Panc1 (cell line): ENCODE measurements at places on chromosomes 11 and 22. TPM values are rescaled to one million over a fixed set of nuclear protein-coding genes. Genes with fewer than 3 reads are reported as not detected.

DNA sequence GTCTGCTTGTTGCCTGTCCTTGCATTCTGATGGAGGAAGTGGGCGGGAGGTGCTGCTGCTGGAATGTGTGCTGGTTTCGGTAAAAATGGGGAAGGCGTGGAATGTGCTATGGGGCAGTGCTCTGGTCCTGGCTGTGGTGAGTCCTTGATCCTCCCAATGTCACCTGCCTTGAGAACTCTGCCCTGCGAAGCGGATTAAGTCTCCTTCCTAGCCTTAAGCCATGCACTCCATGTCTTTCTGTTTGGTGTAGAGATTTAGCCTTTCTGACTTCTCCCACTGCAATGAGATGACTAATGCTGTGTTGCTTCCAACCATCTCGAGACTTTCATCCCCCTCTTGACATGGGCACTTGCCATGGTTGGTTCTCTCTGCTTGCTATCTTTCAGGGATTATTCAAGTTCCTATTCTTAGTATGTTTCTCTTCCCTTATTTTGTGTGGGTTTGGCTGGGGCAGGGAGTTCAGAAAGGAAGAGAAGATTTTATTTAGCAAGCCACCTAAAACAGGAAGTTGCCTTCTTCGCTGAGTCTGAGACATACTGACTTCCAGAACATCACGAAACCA is 687.9 kb downstream of the NTM start:
- no peak for DNase-seq

DNA sequence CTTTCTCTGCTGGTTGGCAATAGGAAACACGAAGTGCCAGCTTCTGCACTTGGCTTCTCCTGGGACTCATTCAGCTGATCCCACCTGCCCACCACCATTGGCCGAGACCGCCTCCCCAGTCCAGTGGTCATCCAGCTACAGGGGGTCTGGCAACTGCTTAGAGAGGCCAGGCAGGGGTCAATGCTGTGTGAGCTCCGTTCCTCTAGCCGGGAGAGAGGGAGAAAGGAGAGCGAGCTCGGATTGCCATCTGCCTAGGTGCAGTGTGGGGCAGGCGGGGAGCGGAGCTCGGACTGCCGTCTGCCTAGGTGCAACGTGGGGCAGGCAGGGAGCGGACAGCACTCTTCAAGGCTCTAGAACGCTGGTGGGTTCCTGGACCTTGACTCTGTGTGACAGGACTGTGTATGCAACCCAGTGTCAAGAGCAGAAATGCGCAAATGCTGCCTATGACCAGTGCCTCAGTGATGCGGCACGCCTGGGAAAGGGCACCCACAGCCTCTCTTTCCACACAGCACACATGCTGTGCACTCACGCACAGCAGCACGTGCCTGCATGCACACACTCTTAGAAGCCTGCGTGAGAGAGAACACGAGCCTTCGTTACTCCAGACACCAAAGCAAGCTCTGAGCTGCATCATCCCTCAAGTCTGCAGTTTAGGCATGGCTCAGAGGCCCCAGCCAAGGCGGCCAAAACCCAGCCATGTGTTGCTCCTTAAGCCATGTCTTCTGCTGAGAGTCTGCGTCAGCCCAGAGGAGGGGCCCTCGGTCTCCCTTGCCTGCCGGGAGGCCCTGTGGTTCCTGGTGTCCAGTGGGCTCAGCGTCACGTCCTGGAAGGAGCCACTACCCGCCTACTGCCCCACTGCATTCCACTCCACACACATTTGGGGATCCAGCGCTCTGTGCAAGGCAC is 26.8 kb upstream of the JAM3 start:
- no peak for DNase-seq

- DNase-seq, result no peak
These were observed 517.3 kb downstream of the TBC1D22A start for GRCh38 chr22:47279746-47280145.

DNA sequence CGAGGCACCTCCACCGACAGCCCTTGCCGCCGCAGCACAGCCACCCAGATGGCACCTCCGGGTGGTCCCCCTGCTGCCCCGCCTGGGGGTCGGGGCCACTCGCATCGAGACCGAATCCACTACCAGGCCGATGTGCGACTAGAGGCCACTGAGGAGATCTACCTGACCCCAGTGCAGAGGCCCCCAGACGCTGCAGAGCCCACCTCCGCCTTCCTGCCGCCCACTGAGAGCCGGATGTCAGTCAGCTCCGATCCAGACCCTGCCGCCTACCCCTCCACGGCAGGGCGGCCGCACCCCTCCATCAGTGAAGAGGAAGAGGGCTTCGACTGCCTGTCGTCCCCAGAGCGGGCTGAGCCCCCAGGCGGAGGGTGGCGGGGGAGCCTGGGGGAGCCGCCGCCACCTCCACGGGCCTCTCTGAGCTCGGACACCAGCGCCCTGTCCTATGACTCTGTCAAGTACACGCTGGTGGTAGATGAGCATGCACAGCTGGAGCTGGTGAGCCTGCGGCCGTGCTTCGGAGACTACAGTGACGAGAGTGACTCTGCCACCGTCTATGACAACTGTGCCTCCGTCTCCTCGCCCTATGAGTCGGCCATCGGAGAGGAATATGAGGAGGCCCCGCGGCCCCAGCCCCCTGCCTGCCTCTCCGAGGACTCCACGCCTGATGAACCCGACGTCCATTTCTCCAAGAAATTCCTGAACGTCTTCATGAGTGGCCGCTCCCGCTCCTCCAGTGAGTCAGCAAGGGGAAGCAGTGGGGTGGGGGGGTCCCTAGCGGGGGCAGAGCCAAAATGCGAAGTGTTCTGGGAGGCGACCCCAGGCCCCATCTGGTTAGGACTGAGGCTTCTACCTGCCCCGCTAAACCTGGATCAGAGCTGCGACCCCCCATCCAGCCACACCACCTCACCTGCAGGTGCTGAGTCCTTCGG is 4.4 kb downstream of the FREY1 start:
- no peak for DNase-seq

GRCh38 chr11:95239871-95240649 is 9.1 kb upstream of the SESN3 start:
- DNase-seq, result no peak

- no peak for DNase-seq
These were observed at the start of gene ANO3 for GRCh38 chr11:26331911-26332571. Gene ANO3, plus strand, starts transcription at chr11:26332130. Its CDS starts 146 bp downstream, at chr11:26332276.

DNA sequence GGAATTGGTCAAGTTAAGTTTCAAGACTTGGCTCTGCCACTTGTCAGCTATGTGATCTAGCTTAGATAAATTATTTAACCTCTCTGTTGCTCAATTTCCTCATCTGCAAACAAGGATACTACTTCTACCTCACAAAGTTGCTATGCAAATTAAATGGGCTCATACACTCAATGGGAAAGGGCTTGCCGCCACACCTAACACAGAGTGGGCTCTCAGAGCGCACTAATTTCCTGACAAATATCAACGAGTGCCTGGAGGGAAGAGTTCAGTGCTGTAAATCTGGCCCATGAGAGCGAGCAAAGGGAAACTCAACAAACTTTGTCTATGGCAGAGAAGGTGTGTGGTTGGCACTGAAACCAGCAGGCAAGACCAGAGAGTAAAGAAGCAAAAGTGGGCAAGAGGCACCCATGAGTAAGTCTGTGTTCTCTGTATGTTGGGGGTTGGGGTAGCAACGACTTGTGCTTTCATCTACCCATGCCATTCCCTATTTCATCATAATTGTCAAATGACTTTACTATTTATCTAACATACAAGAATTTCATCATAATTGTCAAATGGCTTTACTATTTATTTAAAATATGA is 60.7 kb upstream of the PHF21A start:
- DNase-seq, result no peak

GRCh38 chr11:67301951-67302516 is 1.3 kb upstream of the SSH3 start:
- DNase-seq, result no peak

DNA sequence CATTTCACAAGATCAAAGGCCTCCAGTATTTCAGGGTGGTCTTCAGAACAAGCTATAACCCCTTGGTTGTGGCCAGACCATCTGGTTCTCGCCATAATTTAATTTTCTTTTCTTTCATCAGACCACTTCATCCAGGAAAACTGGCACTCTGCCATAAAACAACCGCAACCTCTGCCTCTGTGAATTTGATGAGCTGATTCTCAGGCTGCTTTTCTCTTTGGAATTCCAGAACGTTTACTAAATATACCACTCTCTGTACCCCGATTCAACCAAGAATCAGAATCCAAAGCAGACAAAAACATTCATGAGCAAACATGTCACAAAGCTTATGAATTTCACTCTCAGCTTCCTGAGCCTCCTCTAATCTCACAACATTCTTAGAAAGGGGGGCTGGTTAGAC is 331.8 kb upstream of the SYN3 start:
- DNase-seq, result no peak

- DNase-seq, result no peak
These were observed 36.0 kb downstream of the IRAG1 start for GRCh38 chr11:10657308-10658271.

DNA sequence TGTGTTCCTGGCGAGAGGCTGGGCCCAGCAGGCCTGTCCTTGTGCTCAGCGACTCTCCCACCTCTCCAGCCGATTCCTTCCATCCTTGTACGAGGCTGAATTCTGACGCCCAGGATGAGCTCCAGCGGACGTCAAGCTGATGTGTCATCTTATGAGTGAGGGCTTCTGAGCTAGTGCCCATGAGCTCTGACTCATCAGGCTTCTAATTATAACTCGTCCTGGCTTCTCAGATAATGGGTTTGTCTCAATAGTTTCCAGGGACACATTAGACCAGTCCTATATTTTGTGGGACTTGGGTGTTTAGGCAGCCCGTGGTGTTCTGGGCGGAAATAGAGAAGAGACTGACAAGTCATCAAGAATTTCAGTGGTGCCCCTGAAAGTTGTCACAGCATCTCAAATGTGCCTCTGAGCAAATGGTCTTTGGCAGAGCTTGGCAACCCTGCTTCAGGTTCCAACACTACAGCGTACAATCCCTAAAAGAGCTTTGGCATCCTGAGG is 108.2 kb upstream of the CD44 start:
- DNase-seq, result peak; percentile 93

ISX gene
- not detected for total RNA-seq

FDXACB1 gene
- 4.1 TPM for total RNA-seq

RSF1 gene
- total RNA-seq, result 83.0 TPM

OR5A1 gene
- not detected for total RNA-seq

KCTD14 gene
- 19.3 TPM for total RNA-seq

MFNG gene
- total RNA-seq, result 7.1 TPM

DRICH1 gene
- not detected for total RNA-seq

APLNR gene
- not detected for total RNA-seq
